T-helper 1 cell (primary cell): ENCODE measurements at places on chromosomes 13 and 19.

- DNase-seq: no peak
These were observed 11.8 kb downstream of the USPL1 start for GRCh38 chr13:30629527-30629926.

DNA sequence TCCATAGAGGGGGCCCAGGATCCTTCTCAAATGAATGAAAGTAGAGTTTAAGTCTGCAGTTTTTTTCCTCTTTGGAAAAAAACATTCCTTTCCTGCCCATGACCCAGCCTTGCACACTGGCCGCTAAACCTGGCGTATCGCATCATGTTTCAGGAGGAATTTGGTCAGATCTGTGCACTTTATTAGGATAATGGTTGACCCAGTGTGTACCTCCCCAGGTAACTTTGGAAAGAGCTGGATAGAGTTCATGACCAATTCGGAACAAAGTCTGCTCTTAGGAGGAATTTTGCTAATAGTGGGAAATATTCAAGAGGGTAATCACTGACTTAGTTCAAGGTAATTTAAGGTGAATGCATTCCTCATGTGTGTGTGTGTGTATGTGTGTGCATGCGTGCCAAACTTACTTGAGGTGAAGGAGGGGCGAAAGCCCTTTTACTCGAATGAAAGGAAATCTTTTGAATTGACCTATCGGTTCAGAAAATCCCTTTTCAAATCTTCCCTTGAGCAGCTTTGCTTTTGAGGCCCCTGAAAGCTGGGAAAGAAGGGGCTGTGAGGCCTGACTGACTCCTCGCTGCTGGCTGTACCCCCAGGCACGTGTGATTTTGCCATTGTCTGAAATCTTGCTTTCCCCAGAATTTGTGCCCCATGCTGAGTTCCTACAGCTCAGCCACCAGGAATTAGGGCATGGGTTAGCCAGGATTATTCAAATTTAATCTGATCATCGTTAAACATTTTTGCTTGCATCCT, 46.3 kb downstream of the SIPA1L3 start:
- DNase-seq: no peak

DNA sequence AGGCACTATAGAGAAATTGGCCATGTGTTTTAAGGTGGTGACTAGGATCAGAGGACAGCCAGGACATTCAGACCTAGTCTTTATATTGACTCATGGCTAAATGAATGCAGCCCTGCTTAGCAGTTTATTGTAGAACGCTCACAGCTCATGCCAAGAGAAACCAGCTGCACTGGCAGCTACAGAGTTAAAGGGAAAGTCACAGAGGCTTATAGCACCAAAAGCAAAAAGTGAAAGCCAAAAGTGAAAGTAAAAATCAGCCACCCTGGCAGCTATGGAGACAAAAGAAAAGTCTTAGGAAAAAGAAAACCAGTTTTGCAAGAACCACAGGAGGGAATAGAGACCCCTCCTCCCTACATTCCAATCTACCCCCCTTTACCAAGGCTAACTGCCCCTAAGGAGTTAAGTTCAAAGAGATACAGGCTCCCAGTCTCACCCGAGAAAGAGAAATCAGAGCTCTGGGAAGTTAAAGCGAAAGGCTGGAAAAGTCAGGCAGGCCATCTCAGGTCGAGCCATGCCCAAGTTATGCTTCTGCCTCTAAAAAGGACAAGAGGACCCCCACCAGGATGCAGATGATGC, 99.0 kb downstream of the ZNF429 start:
- DNase-seq: no peak

DNA sequence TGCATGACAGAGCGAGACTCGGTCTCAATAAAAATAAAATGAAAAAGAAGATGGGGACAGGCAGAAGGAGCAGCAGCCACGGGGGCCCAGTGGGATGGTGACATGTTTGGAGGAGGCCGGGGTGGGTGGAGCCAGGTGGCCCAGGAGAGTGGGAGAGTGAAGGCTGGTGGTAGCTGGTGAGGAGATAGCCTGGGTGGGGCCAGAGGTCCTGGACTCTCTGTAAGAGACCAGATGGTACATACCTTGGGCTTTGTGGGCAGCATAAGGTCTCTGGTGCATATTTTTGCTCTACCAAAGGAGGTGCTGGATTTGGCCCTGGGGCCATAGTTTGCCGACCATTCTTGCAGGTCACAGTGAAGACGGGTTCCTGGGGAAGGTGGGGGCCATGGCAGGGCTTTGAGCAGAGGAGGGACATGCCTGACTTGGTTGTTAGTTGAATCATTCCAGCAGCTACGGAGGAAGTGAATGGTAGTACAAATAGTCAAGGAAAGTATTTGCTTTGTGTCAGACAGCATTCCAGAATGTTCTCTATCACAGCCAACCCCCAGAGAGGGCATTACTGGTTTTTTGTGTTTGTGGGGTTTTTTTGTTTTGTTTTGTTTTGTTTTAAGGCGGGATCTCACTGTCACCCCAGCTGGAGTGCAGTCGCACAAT, 69.1 kb downstream of the ARHGEF18 start:
- no peak for DNase-seq

DNA sequence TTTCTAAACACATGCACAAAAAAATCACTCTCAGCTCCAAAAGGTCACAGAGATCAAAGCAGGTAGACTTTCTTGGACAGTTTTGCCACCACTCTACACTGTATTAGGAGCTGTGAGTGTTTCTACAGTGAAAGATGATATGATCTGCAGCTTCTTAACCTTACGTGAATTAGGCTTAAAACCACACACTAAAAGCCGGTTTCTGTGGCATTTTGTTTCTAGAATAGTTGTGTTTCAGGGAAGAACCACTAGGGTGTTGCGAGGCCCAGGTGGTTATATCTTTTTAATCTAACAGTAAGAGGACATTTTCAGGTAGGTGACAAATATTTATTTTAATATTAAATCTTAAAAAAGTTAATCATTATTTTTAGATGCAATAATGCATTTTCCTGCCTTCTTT, 216.4 kb downstream of the KLF5 start:
- DNase-seq: no peak
